Right lobe of liver (tissue), 6 donors: ENCODE measurements at places on chromosomes 6 and 20.
A peak's percentile ranks its signal among the peaks of the same experiment; 100 is the strongest.

DNA sequence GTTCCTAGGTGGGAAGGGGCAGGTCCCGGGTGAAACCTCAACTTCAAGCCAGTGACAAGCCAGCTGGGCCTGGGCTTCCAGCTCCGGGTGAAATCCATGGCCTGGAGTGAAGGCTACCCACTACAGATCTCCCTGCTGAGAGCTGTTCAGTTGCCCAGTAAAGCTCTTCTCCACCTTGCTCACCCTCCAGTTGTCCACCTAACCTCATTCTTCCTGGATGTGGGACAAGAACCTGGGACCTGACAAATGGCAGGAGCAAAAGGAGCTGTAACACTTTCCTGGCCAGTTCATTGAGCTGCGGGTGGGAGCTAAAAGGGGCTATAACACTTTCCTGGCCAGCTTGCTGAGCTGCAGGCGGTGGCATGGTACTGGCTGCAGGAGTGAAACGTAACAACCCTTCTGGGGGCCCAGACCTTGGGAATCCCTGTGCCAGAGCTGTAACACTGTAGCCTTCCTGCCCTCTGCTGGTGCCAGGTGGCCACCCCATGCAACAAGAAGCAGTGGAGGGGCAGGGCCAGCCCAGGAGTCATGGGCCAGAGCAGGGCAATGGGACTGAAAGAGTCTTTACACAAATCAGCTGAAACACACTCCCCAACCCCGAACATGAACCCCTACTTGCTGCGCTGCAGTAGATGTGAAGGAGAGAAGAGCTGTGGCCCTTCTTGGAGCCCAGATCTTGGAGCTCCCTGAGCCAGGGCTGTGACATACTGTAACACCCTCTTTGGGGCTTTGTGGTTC is 3.6 kb upstream of the HINT3 start:
- DNase-seq = no peak

GRCh38 chr6:96837081-96837971 is at the start of gene GPR63:
Gene GPR63, minus strand, starts transcription at chr6:96837477. Its CDS starts 37,746 bp downstream, at chr6:96799731.
- DNase-seq = peak; percentile 61

GRCh38 chr20:62053465-62054196 is 12.1 kb downstream of the TAF4 start:
- DNase-seq = no peak

DNA sequence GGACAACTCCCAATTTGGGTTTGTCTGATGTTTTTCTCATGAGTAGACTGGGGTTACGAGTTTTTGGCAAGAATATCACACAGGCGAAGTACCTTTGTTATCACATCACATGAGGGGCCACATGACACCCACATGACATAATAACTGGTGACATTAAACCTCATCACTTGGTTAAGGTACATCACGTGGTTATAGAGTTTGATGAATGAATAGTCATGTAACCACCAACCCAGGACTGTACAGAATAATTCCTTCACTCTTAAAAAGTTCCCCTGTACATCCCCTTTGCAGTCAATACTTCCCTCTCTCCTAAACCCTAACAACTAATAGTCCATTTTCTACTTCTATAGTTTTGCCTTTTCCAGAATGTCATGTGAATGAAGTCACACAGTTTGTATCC is 83.4 kb downstream of the REV3L start:
- no peak for DNase-seq

DNA sequence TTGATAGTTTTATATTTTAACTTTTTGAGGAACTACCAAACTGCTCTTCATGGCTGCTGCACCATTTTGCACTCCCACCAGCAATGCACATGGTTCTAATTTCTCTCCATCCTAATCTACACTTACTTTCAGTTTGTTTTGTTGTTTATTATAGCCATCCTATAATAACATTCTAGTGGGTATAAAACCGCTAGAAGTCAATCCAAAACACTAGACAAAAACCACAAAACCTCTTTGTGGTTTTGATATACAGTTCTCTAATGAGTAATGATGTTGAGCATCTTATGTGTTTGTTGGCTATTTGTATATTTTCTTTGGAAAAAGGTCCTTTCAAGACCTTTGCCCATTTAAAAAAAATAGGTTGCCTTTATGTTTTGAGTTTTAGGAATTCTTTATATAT is 5.6 kb downstream of the RPP21 start:
- no peak for DNase-seq

DNA sequence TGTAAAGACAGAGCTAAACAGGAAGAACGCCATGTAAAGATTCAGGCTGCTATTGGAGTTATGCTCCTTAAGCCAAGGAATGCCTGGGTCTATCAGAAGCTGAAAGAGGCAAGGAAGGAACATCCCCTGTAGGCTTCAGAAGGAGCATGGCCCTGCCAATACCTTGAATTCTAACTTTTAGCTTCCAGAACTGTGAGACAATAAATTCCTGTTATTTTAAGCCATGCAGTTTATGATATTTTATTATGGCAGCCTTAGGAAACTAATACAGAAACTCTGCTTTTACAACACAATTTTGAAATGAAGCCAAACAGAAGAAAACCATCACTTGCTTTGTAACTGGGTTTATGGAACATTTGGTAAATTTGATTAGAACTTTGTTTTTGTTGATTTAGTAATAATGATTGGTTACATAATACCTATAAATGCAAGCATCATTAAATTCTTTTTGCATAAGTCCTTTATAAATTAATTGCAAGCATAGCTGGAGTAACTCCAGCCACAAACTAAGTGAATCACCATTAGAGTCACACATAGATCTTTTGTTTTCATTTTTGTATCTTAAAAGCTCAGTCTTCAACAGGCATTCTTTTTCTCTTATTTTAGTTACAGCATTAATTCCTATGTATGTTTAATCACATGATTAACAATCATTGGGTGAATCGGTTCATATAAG is 33.5 kb upstream of the TSPYL1 start:
- DNase-seq = no peak

- DNase-seq = no peak
These were observed 258.8 kb downstream of the GMPR start for GRCh38 chr6:16496991-16497801.

DNA sequence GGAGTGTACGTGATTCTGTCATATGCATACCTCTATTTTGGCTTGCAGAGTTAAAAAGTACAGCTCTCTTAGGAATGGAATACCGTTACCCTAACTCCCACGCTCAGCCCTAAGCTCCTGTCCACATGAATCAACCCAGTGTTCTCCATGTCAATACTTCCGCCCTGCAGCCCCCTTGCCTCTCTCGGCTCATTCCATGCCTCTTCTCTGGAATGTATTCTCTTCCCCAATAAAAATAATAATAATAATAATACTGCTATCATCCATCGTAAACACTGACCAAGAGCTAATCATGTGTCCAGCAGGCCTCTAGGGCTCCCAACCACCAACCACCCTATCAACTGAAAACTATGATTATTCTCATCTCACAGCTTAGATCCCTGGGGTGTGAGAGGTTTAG is 100.6 kb downstream of the PREX1 start:
- DNase-seq = no peak

GRCh38 chr6:107128577-107128976 is 13.3 kb upstream of the BEND3 start:
- DNase-seq = no peak

DNA sequence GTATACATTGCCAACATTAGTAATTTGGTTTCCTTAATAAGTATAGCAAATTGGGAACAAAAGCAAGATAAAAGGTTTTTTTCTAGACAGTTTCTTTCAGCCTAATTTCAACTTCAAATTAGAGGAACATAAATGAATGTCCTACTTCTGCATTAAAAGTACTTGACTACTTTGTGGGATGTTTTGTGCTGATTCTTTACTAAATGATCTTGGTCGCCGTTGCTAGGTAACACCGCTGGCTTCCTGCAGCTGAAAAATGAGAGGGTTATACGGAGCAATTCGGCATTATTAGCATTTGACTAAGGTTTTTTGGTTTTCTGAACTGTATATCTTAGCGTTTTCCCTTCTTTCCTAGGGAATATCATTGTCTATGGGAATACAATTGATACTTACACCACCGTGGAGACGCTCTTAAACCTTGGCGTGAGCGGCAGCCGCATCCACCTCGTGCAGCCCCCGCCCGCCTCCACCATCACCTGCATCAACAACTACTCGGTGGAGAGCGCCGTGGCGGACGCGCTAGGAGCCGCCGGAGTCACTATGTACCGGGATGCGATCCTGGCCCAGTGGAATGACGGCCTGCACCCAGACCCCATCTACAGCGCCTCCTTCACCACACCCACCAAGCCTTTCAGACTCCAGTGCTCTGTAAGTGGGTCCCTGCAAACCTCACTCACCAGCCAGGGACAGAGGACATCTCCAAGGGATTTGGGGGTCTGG is 90.9 kb upstream of the INSM1 start:
- no peak for DNase-seq

- DNase-seq = no peak
These were observed 20.2 kb downstream of the DDO start for GRCh38 chr6:110395221-110395620.

- peak; percentile 31 for DNase-seq
These were observed 12.4 kb downstream of the FRS3 start for GRCh38 chr6:41767112-41767833.

GRCh38 chr6:169145496-169145895 is 108.2 kb downstream of the THBS2 start:
- DNase-seq = no peak

- no peak for DNase-seq
These were observed 81.2 kb upstream of the CCN6 start for GRCh38 chr6:111972745-111973117.

DNA sequence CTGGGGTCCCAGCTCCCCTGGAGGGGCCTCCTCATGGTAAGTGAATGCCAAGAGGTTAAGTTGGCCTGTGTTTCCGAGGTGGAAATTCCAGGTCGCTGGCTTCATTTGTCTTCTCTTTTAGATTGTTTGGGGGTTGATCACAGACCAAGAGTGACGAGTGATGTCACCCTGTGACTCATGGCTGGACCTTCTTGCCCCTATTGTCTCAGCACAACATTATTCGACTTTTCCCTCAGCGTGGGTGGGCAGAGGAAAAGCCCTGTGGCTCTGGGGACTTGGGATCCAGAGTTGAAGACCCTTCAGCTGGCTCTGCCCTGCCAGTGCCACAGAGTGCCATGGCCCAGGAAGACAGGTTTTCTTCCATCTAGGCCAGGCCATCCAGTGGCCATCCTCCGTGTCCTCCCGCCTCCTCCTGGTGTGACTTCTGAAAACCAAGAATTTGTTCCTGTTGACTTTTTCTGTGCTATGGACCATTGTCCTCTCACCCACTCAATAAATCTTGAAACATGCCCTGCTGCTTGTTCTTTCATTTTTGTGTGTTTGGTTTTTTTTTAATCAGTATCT is 15.4 kb upstream of the SNHG17 start:
- no peak for DNase-seq

- DNase-seq = no peak
These were observed 13.0 kb downstream of the MRS2 start for GRCh38 chr6:24415753-24416152.

DNA sequence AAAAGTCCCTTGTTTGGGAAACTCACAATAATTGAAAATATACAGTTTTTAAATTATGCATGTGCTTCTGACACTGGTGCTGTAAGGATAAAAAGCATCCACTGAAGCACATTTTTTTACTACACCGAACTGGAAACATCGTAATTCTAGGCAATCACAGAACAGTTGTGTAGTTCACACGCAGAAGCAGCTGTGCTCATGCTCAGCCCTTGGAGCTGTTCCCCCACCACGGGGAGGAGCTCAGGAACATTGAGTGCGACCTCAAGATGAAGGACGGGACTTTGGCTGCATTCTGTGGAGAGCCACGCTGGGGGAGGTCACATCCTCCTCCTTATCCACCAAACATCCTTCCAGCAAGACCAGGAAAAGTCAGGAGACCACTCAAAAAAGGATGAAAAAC is 466.3 kb upstream of the CDH4 start:
- no peak for DNase-seq

GRCh38 chr6:124373386-124373785 is 569.7 kb downstream of the NKAIN2 start:
- DNase-seq = no peak

DNA sequence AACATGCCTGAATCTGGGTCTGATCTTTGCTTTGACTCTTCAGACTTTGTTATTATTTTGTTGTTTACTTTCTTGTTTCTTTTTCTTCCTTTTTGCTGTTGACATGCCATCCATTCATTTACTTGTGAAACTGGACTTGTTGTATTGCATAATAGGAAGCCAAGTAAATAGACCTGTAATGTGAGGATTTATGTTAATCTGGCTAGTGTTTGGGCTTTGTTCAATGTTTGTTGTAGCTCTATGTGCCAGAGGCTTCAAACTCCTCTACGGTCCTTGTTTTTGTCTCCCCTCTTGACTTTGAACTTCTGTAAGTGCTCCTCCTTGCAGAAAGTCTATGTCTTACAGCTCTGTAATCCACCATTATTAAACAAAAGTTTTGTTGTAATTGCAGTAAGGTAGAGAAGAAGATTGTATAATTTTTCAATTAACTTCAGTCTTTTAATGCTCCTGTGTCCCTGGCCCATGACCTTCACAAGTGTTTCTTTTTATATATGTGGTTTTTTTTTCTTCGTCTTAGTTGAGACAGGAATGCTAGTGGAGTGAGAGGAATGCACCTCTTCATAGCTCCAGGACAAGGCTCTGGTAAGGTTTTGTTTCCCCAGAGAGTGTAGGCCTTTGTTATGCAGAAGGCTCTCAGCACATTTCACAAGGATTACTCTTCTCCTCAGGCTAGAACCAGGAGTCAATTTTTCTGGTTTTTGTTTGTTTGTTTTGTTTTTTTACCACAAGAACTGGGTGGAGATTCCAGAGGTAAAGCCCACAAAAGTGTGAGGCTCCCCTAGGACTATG is 1061.8 kb upstream of the CITED2 start:
- DNase-seq = no peak

GRCh38 chr20:63917811-63918210 is 22.9 kb downstream of the DNAJC5 start:
- no peak for DNase-seq

DNA sequence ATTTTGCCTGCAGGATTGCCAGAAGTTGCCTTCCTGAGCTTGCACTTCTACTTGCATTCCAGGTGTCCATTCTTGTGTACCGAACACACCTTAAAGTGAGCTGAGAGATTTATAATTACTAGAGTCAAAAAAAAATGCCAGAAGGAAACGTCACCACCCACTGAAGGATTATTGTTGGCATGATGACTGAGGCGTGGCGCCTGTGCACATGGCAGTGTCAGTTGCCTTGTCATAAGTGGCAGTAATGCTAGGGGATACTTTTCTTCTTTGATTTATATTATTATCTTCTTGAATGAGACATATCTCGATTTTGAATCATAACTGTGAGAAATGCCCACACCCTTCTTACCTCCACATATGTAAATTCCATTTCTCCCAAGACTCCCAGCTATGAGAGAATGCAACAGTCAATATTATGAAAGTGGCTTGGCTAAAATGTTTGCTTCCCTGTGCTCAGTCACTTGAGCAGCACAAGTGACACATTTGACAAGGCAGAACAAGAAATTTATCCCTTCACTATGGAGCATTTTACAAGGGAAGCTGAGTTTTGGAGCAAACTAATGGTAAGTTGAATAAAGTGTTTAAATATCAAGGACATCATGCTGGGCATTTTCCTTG is 149.5 kb upstream of the SASH1 start:
- no peak for DNase-seq

GRCh38 chr6:147157930-147158329 is 46.3 kb upstream of the STXBP5 start:
- DNase-seq = no peak

GRCh38 chr6:14704383-14705271 is 541.2 kb upstream of the JARID2 start:
- no peak for DNase-seq

- DNase-seq = no peak
These were observed 318.9 kb downstream of the BTBD9 start for GRCh38 chr6:38320843-38321242.
